Activated B cell treated with CpG ODN at 0.5 μM for 24 hours (primary cell): ENCODE measurements at places on chromosomes 7 and 10.
A peak's percentile ranks its signal among the peaks of the same experiment; 100 is the strongest.

DNA sequence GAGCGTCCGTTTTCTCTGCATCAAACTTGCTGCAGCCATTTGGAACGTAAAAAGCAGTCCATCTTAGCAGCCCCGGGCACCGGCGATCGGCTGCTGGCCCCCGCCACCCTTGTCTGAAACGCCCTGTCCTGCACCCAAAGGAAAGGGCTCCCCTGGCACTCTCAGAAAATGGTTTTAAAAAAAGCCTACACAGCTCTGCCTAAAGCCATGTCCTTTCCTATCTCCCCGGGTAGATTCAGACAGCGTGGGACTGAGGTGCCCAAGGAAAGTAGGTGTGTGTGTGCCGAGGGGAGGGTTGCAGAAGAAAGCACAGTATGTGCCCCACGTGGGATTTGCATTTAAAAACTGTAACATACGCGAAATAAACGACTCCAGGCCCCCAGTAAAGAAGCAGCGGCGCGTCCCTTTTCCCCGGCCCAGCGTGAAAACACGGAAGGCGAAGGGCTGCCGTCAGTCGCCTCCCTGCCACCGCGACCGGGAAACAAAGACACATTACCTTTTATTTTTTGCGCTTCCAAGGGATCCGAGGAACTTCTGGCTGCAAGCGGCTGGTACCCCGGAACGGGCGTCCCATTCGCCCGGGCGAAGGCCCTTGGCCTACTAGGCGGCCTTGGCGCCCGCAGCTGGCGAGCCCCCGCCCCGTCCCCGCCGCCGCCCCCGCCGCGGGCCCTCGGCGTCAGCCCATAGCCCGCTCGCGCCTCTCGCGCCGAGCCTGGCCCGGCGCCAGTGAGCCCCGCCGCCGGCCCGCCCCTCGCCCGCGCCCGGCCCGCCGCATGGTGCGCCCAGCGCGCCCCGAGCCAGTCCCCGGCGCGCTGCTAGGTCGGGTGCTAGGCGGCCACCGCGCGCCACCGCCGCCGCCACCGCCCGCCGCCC is 304.6 kb downstream of the PRPF18 start:
- no peak for DNase-seq

DNA sequence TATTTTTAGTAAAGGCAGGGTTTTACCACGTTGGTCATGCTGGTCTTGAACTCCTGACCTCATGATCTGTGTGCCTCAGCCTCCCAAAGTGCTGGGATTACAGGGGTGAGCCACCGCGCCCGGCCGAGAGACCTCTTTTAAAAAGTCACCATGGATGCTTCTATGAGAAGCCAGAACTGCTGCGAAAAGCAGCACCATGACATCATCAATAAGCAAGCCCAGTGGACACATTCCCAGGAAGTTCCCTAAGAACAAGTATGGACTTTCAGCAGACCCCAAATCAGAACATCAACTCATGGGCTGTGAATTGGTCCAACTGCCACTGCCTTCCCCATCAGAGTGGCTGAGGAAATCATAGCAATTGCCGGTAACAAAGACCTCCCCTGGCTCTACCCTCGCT is 93.4 kb downstream of the PLXNA4 start:
- DNase-seq, result no peak

- DNase-seq, result peak; percentile 30
These were observed 38.0 kb downstream of the SNX10 start for GRCh38 chr7:26329520-26330255.

- no peak for DNase-seq
These were observed 7.0 kb downstream of the PTF1A start for GRCh38 chr10:23198940-23199767.

DNA sequence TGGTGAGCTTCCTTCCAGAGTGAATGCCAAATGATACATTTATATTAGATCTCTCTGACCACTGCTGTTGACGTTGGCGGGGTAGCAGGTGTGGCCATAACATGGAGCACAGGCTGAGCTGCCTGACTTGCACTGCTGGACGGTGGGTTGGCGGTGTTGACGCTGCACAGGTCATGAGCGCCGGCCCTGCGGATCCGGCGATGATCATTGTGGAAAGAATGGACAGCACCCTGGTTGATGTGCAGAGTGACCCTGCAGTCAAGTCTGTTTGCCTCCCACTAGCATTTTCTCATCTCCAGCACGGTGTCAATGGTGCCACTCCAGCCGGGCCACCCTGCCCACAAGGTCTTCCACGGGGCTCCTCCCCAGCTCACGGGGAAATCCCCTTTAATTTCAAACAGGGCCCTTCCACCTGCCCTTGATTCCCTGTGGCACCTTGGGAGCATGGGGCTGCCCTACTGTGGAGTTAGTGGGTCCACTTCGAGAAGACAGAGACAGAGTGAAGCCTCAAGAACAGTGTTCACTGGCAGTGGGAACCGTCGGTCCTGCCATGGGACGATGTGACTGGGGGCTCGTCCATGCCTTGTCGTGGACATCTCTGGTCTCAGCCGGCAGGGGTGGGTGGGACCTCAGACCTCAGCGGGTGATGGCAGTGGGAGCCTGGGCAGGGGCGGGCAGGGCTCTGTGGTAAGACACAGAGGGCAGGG is 613.5 kb downstream of the PTPRN2 start:
- DNase-seq, result no peak

- DNase-seq, result no peak
These were observed 77.1 kb upstream of the DUSP5 start for GRCh38 chr10:110420401-110421193.

DNA sequence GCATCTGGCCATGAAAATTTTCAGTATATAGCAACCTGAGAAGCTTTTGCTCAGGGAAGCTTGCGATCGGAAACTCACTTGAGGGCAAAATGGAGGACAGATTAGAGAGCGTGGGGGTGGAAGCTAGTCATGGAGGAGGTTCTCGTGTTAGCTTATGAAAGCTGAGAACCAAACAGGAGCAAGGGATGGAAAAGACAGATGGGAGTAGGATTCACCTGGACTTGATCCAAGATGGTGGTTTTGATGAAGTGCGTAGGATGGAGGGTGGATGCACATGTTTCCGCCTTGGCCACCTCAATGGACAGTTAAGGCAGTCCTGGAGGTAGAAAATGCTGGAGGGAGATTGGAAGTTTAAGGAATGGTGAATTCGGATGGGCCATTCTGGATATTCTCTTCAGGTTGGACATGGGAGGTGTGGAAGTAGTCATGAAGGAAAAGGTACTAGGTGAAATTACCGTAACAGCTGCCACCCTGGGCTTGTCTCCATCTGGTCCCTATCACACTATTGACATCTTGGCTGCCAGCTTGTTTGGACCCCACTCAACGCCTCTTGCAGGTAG is 6.3 kb upstream of the C10orf95 start:
- no peak for DNase-seq

- peak; percentile 47 for DNase-seq
These were observed 47.9 kb downstream of the MKI67 start for GRCh38 chr10:128078136-128078969.

DNA sequence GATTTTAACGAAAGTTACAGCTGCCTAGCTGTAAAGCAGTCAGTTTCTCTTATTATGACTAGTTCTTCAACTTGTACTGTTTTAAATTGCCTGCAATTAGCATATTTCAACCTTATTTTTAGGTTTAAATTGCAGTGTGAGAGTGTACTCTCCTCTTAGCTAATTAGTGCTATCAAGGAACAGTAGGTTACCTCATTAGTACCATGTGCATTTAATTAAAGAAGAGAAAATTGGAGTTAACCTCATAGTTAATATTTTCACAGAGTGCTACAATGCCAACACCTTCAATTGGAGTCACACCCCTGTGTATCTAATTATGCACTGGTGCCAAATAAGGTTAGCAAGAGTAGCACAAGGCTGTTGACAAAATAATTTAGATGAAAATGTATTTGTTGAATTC is 154.6 kb downstream of the FOXP2 start:
- DNase-seq, result no peak

GRCh38 chr10:12961416-12962205 is 39.9 kb downstream of the CCDC3 start:
- DNase-seq, result no peak

GRCh38 chr7:70068531-70068930 is 470.3 kb downstream of the AUTS2 start:
- no peak for DNase-seq

- DNase-seq, result no peak
These were observed 193.1 kb downstream of the EBF3 start for GRCh38 chr10:129771024-129771423.

- no peak for DNase-seq
These were observed 250.6 kb upstream of the PPP2R2D start for GRCh38 chr10:131650169-131650705.

GRCh38 chr10:54985732-54986131 is 184.7 kb upstream of the PCDH15 start:
- DNase-seq, result no peak

- DNase-seq, result no peak
These were observed 3.3 kb upstream of the CUEDC2 start for GRCh38 chr10:102435529-102436233.

GRCh38 chr7:118429141-118429540 is 204.6 kb downstream of the ANKRD7 start:
- DNase-seq, result no peak

DNA sequence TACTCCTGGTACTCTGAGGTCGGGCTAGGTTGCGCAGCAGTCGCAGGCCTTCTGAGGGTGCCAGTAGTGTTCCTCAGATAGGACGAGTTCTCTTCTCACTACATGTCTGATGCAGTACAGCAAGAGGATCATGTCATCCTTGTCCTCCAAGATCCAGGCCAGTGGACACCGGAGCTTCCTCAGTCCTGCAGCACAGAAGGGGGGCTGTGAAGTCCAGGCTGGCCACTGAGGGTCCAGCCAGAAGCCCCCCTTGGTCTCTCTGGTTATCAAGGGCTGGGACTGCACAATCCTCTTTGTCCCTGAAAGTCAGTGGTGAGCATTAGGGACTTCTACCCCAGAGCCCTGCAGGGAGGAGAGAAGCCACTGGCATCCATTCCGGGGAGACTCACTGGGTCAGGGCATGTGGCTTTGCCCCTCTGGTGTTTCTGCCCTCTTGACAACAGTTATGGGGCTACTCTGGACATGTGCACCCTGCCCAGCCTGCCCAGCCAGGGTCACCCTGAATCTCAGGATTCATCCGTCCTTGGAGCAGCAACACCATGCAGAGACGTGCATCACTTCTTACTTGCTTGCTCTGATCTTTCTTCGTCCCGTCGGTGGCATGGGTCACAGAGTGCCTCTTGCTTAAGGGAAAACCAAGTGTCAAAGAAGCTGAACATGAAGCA is 125.7 kb downstream of the ADCY1 start:
- no peak for DNase-seq

- DNase-seq, result no peak
These were observed 54.1 kb downstream of the HSPA12A start for GRCh38 chr10:116688241-116688711.

GRCh38 chr10:29948881-29949355 is 110.5 kb downstream of the JCAD start:
- DNase-seq, result no peak

DNA sequence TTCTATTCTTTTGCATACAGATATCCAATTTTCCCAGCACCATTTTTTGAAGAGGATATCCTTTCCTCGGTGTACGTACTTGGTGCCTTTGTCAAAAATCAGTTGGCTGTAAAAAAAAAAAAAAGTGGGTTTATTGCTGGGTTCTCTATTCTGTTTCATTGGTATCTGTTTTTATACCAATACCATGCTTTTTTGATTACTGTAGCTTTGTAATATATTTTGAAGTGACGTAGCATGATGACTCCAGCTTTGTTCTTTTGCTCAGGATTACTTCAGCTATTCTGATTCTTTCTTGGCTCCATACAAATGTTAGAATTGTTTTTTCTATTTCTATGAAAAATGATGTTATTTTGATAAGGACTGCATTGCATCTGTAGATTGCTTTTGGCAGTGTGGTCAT is 165.5 kb downstream of the MLLT10 start:
- no peak for DNase-seq

DNA sequence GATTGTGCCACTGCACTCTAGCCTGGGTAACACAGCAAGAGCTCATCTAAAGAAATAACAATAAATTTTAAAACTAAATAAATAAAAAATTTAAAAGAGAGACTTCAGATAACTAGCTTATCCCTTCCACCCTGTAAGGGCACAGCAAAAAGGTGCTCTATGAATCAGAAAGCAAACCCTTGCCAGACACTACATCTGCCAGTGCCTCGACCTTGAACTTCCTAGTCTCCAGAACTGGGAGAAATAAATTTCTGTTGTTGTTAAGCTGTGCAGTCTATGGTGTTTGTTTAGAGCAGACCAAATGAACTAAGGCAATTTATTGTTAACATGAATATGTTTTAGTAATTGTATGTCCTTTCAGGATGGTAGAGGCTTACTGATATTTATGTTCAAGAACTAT is 174.9 kb upstream of the TRIM24 start:
- DNase-seq, result no peak

DNA sequence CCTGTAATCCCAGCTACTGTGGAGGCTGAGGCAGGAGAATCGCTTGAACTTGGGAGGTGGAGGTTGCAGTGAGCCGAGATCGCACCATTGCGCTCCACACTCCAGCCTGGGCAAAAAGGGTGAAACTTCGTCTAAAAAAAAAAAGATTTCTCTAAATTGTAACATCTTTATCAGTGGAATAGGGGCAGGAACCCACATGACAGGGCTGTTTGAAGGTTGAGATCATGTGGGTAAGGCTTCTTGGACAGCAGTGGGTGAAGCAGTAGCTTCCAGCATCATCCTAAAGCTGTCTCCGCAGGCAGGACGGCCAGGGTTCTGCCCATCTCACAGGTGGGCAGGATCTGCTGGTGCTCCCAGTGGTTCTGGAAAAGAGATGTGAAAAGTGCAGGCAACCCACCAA is 37.9 kb upstream of the SEPHS1 start:
- no peak for DNase-seq

DNA sequence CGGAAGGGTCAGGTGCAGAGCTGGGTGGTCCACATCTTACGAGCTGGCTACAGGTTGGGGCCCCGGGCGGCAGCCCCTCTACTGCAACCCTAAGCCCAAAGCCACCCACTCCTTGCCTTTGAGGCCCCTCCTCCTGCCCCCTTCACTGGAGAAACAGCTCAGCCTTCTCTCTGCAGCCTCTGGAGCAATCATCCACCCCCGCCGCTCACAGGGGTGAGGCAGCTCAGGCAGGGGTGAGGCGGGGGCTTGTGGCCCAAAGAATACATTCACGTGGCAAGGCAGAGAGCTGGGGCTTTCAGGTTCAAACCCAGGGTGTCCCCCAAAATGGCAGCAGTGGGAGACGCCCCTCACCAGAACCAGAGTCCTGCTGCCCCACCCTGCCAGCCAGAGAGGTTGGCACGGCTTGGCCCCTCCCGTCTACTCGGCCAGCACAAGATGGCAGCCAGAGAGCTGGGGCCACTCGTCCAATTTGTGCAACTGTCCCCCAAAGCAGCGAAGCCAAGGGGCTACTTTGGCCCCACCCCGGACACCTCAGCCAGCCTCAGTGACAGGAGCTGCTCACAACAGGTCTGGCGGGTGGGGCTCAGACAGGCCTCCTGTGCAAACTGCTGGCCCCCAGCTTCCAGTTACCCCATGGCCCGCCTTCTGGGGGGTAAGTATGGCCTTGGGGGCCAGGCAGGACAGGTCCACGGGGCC is 7.2 kb downstream of the GNB2 start:
- no peak for DNase-seq

GRCh38 chr10:89297356-89297755 is 4.5 kb upstream of the IFIT2 start:
- no peak for DNase-seq

GRCh38 chr7:114082642-114083165 is 163.9 kb upstream of the PPP1R3A start:
- DNase-seq, result no peak

- no peak for DNase-seq
These were observed 100.8 kb upstream of the FAM20C start for GRCh38 chr7:91396-92175.

GRCh38 chr10:6211341-6211670 is 8.6 kb downstream of the PFKFB3 start:
- no peak for DNase-seq
